COR-L47 (cell line): ENCODE measurements at places on chromosomes 12 and 14.

DNA sequence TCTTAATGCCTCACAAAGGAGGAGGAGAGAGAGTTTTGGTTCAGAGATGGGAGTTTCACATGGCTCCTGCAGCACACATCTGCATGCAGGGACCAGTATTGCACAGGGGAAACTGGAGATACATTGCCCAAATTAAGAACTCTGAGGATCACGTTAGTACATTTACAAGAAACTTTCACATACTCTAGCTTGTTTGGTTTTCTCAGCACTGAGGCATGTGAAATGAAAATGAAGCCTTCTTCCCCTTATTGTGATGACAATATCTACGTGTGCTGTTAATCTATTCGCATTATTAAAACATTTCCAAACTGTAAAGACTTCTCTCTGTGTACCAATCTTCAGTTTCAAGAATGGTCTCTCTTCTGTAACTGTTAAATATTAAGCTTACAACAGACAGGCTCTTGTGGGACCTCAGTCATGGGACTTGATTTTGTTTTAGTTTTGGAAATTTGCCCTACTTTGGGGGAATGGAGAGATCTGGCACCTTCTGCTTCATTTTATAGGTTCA lies 124.7 kb downstream of the DAAM1 start:
- DNase-seq: no peak

DNA sequence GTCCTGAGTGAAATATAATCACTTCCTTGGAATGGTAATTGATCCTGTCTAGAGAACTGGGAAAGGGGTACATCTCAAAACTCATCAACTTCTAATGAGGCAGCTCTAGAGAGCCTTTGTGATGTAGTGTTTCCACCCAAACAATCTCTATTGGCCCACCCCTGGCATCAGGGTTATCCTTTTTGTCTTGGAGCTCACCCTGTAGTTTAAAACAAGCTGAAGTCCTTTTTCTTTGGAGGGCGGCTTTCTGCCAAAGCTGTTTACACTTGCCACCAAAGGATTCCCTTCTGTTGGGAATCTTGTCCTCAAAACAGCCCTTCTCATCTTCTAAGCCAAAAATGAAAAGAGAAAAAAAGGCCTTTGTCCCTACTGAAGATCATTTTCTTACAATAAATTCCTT lies 60.6 kb upstream of the GTF2A1 start:
- DNase-seq: no peak

DNA sequence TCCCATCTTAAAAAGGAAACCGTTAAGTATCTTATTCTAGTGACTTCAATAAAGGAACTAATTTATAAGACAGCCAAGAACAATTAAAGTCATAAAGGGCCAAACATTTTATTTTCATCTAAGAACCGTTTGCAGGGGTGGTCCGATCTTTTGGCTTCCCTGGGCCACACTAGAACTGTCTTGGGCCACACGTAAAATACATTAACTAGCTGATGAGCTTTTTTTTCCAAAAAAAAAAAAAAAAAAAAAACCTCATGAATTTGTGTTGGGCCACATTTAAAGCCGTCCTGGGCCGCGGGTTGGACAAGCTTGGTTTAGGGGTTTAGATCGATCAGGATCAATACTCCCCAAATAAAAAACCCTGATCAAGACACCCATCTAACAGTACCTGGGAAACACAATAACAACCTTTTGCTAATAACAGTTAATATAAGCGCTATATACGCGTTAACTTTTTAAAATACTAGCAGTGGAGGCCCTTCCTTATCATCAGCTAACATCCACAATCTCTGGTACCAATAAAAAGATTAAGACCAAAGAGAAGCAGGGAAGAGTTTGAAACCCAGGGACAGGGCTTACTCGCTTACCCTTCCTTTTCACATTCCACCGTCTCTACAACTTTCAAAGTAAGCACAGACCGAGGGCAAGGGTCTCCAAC lies 1.1 kb downstream of the NAP1L1 start:
- no peak for DNase-seq

- no peak for DNase-seq
Measured at GRCh38 chr14:71498212-71498611, 434.0 kb upstream of the RGS6 start.

DNA sequence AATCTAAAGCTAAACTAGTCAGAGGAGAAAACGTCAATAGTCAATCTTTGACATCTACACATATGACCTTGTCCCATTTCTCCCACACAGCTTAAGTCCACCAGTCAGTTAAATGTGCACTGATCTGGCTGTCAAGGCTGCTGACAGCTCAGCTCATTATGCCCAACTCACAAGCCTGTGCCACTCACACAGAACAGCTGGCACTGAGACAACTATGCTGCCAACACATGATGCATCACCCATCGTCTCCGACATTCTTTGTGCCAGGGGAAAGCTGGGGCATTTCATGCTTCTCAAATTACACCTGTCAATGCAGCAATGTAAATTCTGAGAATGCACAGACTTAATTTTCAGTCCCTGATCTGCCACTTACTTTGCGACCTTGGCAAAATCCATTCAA lies 25.3 kb downstream of the GNS start:
- DNase-seq: no peak

GRCh38 chr14:41490323-41490722 lies 116.4 kb upstream of the LRFN5 start:
- DNase-seq: no peak

GRCh38 chr12:2811801-2812200 lies 667 bp upstream of the ITFG2 start:
- no peak for DNase-seq

- DNase-seq: peak; percentile 42
Measured at GRCh38 chr14:23237772-23238594, at the start of gene RNF212B. TSS of gene RNF212B (plus strand) at chr14:23237936. CDS start at chr14:23240346, 2,410 bp downstream.

- no peak for DNase-seq
Measured at GRCh38 chr12:9323144-9323681, 115.0 kb upstream of the PZP start.

- DNase-seq: no peak
Measured at GRCh38 chr12:67645126-67645525, 3.4 kb upstream of the DYRK2 start.

DNA sequence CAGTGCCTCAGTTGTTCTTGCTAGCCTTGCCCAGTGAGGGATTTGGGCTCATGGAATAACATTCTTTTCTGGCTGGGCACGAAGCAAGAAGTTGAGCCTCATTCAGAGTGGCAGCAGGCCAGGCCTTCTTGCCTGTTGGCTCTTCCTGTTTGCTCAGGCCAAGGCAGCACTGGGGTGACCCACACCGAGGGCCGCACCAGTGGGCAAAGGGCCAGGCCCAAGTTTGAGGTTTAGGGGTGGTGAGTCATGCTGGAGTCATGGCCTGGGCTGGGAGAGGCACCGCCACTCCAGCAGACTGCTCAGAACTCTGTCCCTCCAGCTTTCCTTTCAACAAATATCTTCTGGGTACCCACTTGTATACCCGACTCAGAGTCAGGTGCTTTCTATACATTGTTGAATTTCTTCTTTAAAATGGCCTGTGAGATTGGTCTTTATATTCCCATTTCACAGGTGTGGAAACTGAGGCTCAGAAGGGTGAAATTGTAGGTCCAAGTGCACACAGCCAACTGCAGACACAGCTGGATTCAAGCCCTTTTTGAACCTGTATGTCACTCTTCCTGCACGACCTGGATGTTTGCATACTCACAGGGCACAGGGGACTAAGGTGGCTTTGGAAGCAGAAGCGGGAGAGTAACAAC lies 279.4 kb downstream of the FOXN3 start:
- DNase-seq: no peak

- no peak for DNase-seq
Measured at GRCh38 chr14:106062502-106063272, 536.3 kb downstream of the TMEM121 start.
